Hematopoietic multipotent progenitor cell (in vitro differentiated cells): ENCODE measurements at places on chromosomes 13 and 19.
A peak's percentile ranks its signal among the peaks of the same experiment; 100 is the strongest.

GRCh38 chr19:17441241-17442021 is 7.0 kb downstream of the TMEM221 start:
- no peak for DNase-seq

DNA sequence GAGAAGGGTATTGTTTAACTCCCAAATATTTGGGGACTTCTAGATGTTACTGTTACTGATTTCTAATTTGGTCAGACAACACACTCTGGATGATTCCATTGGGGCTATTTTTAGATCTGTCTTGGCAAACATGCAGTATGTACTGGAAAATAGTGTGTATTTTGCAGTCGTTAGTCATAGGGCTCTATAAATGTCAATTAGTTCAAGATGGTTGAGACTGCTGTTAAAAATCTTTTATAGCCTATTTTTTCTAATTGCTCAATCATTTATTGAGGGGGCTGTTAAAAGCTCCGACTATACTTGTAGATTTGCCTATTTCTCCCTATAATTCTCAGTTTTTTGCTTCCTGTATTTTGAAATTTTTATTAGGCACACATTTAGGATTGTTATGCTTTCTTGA is 31.4 kb downstream of the PPP5C start:
- DNase-seq: no peak

- no peak for DNase-seq
Observed at GRCh38 chr19:11437955-11438354, 2.5 kb downstream of the PRKCSH start.

GRCh38 chr13:98697791-98698190 is 54.7 kb downstream of the SLC15A1 start:
- DNase-seq: no peak

GRCh38 chr19:40599902-40600569 is 1.1 kb upstream of the LTBP4 start:
- DNase-seq: no peak

DNA sequence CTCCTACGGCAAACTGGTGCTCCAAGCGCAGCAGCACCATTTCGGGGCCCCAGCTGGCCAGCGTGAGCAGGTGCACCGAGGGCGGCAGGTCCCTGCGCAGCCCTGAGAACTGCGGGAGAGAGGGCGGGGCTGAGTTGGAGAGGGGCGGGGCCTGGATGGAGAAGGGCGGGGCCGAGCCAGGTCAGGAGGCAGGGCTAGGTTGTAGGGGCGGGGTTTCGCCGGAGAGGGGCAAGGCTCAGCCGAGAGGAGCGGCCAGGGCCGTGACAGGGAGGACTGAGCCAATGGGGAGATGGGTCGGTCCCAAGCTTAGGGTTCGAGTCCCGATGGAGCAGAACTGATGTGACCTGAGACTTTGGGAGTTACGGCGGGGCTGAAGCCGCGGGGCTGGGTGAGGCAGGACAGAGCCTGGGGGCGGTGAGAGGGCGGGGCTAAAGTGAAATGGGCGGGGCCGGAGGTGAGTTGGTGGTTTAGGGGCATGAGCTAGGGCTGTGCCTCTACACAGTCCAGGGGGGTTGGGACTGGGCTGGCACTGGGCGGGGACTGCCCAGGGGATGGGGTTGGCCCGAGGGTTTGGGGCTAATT is 19.0 kb downstream of the MAN2B1 start:
- peak; percentile 67 for DNase-seq

- no peak for DNase-seq
Observed at GRCh38 chr13:101382086-101382485, 34.2 kb downstream of the NALCN start.

DNA sequence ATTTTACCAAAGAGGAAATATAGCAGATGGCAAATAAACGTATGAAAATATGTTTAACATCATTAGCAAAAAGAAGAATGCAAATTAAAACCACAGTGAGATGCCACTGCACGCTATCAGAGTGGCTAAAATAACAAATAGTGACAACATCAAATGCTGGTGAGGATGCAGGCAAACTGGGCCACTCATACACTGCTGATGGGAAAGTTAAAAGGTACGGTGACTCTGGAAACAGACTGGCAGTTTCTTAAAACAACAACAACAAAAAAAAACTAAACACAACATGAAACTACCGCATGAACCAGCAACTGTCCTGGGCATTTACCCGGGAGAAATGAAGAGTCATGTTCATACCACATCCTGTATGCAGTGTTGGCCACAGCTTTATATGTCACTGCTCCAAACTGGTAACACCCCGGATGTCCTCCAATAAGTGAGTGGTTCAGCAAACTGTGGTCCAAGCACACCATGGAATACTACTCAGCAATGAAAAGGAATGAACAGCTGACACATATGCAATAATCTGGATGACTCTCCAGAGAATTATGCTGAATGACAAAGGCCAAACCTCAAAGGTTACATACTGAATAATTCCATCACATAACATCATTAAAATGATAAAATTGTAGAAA is 22.3 kb downstream of the EPS15L1 start:
- peak; percentile 68 for DNase-seq

- DNase-seq: no peak
Observed at GRCh38 chr13:29292045-29292444, 303.4 kb downstream of the SLC7A1 start.
